ENCODE measurements at places on chromosomes 7 and 10. TPM values are rescaled to one million over a fixed set of nuclear protein-coding genes. Genes with fewer than 3 reads are reported as not detected.

MRLN gene
- total RNA-seq, result not detected

FKBP14 gene
- 5.0 TPM for total RNA-seq

SPDYE6 gene
- 0.13 TPM for total RNA-seq

CYP3A5 gene
- not detected for total RNA-seq

WEE2 gene
- total RNA-seq, result not detected

GPRIN2 gene
- not detected for total RNA-seq

FAM25A gene
- not detected for total RNA-seq

COL28A1 gene
- total RNA-seq, result not detected

SYCE1 gene
- total RNA-seq, result not detected

PDSS1 gene
- 10.7 TPM for total RNA-seq

CHST3 gene
- 0.03 TPM for total RNA-seq

Measured in activated CD4-positive, alpha-beta memory T cell treated with anti-CD3 and anti-CD28 coated beads, Interleukin-2, amount 10 ng/mL, durations not matched to agents 7 days and 5 days (primary cell).